Epithelial cell of alveolus of lung (primary cell): ENCODE measurements at places on chromosomes 13 and 19. TPM values are rescaled to one million over a fixed set of nuclear protein-coding genes. Genes with fewer than 3 reads are reported as not detected.

The KLK5 gene
- total RNA-seq: not detected in 2 replicates

The ERF gene
- total RNA-seq: 54.2 and 58.3 TPM in 2 replicates

The NDFIP2 gene
- total RNA-seq: 27.5 and 31.5 TPM in 2 replicates

The PARP4 gene
- total RNA-seq: 25.5 and 44.6 TPM in 2 replicates

The GPR18 gene
- not detected in 2 replicates for total RNA-seq

The RELB gene
- 4.2 and 34.4 TPM in 2 replicates for total RNA-seq

The ADGRE1 gene
- not detected in 2 replicates for total RNA-seq

The FOXA3 gene
- total RNA-seq: 0.13 TPM in 1 of 2 replicates, not detected in the other

The ZNF160 gene
- 10.6 and 37.3 TPM in 2 replicates for total RNA-seq

The PPM1N gene
- 1.2 and 5.6 TPM in 2 replicates for total RNA-seq

The TMEM190 gene
- 0.72 TPM in 1 of 2 replicates, not detected in the other for total RNA-seq

The ZNF677 gene
- 9.2 and 25.4 TPM in 2 replicates for total RNA-seq

The ZNF846 gene
- total RNA-seq: 5.4 and 5.7 TPM in 2 replicates

The IRS2 gene
- 15.0 and 23.3 TPM in 2 replicates for total RNA-seq

The ATG4D gene
- total RNA-seq: 24.6 and 33.5 TPM in 2 replicates

The GSX1 gene
- total RNA-seq: not detected in 2 replicates

The ATP8A2 gene
- under 0.01 and 1.2 TPM in 2 replicates for total RNA-seq

The CSNK1G2 gene
- 61.2 and 77.4 TPM in 2 replicates for total RNA-seq

The CDADC1 gene
- 4.7 and 7.0 TPM in 2 replicates for total RNA-seq

The SLITRK5 gene
- total RNA-seq: 2.8 and 7.6 TPM in 2 replicates

The KLK15 gene
- not detected in 2 replicates for total RNA-seq

The CYP2A6 gene
- total RNA-seq: not detected in 2 replicates

The UNC13A gene
- total RNA-seq: 0.08 and 2.5 TPM in 2 replicates

The LRRC8E gene
- 3.5 and 5.7 TPM in 2 replicates for total RNA-seq

The LIG4 gene
- 6.1 and 12.9 TPM in 2 replicates for total RNA-seq

The SPRED3 gene
- 2.6 and 2.9 TPM in 2 replicates for total RNA-seq
